Thyroid gland (tissue), 4 donors: ENCODE measurements at places on chromosomes 4 and X. TPM values are rescaled to one million over a fixed set of nuclear protein-coding genes. Genes with fewer than 3 reads are reported as not detected.

Gene OTUD6A
- total RNA-seq: not detected

Gene CYLC1
- not detected for total RNA-seq

Gene USP17L11
- total RNA-seq: not detected

Gene SLC34A2
- 11.3 TPM for total RNA-seq

Gene PPEF2
- not detected for total RNA-seq

Gene CT45A3
- total RNA-seq: not detected

Gene SORBS2
- 332 TPM for total RNA-seq

Gene RHOXF1
- total RNA-seq: not detected

Gene CITED1
- total RNA-seq: 8.0 TPM

Gene JAKMIP1
- 1.9 TPM for total RNA-seq

Gene SLIT2
- total RNA-seq: 23.9 TPM

Gene PRKG2
- 0.54 TPM for total RNA-seq

Gene SHISA3
- 5.7 TPM for total RNA-seq

Gene UGT2B10
- total RNA-seq: not detected
